ENCODE measurements at places on chromosomes 7 and 10.

DNA sequence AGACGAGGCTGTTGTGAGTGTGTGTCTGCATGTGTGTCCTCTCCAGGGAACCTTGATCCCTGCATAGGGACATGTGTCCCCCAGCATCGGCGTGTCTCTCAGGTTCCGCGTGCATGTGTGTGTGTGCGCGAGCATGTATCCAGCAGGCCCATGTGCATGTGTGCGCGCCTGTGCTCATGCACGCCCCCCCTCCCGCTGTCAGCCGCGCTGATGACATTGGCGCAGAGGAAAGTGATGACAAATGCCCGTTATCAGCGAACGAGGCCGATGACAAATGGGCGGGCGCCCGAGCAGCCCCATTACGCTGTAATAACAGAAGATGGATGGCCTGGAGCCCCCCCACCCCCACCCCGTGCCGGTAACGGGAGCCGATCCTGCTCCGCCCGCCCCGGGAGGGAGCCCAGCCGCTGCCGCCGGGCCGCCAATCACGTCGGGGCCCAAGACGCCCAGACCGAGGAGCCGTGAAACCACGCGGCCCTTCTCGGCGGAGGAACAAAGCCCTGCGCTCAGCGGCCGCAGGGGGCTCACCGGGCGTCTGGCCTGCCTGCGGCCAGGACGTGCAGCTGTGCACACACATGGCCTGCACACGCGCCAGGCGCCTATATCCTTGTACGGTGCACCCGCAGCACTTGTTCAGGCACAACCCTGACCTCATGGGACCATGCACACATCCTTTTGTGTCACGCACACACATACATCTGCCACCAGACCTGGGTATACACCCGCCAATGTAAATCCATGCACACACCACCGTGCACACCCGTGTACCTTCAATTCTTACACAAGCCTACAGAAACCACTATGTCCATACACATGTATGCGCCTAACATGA lies 21.5 kb downstream of the POLL start:
- DNase-seq, result no peak

GRCh38 chr7:125032943-125033342 lies 103.3 kb upstream of the POT1 start:
- DNase-seq, result no peak

GRCh38 chr10:14349081-14349480 lies 18.4 kb upstream of the FRMD4A start:
- DNase-seq, result no peak

DNA sequence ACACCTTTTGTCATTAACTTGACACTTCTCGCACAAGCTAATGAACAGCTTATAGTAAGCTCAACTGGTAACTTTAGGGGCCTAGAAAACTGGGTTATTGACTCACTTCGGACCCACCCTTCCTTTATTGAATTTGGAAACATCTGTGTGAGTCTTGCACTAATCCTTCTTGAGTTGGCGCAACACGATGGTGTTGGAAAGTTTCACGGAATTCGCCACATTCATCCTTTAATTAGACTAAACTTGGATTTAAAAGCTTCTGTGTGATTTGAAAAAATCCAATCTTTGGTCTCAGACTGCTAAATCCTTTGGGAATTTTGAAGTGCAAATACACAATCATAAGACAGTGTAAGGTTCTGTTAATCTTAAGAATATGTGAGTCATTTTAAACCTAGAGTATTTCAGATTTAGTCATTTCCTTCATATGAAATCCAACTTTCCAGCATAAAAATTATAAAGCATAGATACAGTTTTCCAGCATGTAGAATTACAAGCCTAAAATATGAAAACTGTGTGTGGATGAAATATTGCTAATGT lies 15.1 kb downstream of the FZD8 start:
- DNase-seq, result no peak

DNA sequence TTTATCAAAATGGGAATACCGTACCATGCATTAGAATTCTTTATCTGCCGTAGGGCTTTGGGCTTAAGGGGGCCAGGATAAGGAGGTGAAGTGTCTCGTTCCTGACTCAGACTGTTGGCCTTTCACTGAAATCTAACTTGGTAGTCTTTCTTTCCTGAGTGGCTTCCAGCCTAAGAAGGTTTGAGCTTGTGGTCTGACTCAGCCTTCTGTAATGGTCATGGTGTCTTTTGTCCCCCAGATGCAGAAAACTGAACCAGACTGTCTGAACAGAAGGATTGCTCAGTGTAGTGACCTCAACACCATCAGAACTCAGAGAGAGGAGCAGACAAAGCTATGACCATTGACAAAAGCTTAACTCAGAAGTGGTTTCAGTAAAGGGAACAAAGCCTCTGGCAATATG lies 39.5 kb downstream of the WNT2 start:
- DNase-seq, result no peak

Measured in naive thymus-derived CD8-positive, alpha-beta T cell (primary cell).